BE2C (cell line): ENCODE measurements at places on chromosomes 6 and 20.

DNA sequence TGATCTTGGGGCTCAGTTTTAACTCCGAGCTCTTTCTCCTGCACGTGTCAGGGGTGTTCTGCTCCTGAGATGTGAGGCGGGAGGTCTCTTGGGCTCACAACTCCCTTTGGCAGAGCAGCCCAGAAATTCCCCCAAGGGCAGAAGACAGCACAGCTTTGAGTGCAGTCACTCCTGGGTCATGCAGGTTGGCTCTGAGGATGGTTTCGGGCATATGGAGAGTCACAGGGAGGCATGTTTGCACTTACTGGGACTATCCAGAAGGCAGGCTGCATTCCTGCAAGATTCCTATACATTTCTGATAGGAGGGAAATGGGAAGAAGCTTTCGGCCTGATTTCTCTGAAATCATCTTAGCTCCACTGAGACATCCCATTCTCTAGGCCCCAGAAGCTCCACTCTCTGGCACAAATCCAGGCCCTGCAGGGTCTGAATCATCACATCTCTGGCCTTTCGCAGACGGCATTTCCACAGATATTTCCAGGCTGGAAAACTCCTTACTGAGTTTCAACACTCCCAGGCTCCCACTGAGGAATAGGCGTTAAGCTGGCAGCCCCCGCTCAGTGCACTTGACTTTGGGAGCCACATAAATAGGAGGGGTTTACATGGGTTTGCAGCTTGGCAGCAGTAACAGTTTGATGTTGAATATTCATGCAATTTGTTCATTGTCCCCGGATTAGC lies 39.7 kb downstream of the AGPAT4 start:
- peak; percentile 65 for DNase-seq

GRCh38 chr6:106090001-106090400 lies 3.9 kb downstream of the PRDM1 start:
- no peak for DNase-seq

- DNase-seq = no peak
Measured at GRCh38 chr6:111478749-111479148, 4.3 kb downstream of the REV3L start.

GRCh38 chr6:37017606-37018197 lies 12.2 kb downstream of the FGD2 start:
- DNase-seq = peak; percentile 32

- DNase-seq = no peak
Measured at GRCh38 chr6:190596-191395, 101.5 kb upstream of the DUSP22 start.

DNA sequence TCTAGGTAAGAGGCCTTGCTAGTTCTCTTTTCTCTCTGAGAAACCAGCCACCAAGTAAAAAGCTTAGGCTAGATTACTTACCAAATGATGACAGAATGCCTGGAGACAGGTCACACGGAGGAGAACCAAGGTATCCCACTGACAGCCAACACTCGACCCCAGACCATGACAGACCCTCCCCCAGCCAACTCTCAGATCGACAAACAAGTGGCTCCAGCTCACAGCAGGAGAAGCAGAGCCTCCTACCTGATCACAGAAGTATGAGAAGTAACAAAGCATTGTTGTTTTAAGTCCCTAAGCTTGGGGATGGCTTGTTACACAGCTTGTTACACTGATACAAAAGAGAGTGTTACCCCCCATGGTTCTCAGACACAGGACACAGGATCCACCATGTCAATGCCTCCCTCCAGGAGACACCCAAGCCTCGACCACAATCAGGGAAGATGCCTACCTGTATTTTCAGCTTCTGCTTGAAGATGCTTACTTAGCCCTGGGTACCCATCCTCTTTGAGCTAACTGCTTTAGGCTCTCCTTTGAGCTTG lies 423.8 kb upstream of the JARID2 start:
- no peak for DNase-seq

GRCh38 chr20:43681468-43681942 lies 14.6 kb downstream of the MYBL2 start:
- DNase-seq = no peak

GRCh38 chr20:32429343-32429742 lies 71.2 kb downstream of the ASXL1 start:
- DNase-seq = no peak

DNA sequence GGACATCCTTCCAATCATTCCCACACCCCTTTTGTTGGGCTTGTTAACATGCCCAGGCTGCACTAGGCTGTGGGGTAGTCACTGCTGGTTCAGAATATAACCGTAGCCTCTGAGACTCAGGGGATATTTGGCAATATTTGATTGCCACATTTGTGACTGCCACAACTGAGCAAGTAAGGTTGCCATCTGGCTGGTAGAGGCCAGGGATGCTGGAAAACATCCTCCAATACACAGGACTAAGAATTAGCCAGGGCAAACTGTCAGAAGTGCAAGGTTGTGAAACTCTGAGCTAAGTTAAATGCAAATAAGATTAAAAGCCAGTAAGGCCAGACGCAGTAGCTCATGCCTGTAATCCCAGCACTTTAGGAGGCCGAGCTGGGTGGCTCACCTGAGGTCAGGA lies 112.0 kb downstream of the ZMYND8 start:
- no peak for DNase-seq

DNA sequence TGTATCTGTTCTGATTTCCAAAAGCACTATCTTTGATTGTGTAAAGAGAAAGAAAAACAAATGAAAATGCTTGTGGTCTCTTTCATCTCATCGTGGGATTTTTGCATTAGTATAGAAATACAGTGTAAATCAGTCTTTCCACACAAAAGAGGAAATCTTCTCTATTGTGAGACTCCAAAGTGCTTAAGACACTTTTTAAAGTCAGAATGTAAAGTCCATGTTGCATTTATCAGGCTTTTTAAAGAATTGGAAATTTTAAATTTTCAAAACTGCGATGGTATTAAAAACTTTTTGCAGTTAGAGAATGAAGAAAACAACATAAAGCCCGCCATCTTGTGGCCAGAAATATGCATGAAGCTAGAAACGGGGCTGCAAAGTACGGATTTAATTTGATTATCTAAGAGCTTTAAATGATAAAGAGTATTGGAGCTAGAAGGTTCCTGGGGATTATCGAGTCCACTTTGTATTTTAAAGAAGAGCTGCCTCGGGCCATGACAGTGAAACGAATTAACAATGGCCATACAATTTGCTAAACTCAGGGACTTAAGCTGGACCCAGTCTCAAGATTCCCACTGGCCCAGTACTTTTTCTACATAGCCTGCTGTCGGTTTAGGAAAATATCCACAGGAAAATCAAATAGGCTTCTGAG lies 339.6 kb downstream of the ARHGAP18 start:
- DNase-seq = peak; percentile 37
